ENCODE measurements at places on chromosomes 3 and 15.

DNA sequence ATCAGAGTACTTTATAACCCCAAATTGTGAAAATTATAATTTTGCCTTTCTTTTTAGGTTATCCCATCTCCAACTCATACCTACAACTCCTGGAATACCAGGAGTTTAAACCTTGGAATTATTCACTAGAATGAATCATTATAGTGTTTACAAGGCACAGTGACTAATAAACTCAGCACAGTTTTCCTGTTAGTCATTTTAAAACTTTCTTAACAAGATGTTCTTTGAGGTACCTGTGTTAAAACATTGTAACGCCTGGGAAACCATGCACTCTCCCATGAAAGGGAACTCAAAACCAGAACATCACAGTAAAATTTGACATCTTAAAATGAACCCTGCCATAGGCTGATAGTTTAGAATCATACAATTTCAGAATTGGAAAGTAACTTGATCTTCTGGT, 132.4 kb upstream of the OSTN start:
- no peak for DNase-seq

DNA sequence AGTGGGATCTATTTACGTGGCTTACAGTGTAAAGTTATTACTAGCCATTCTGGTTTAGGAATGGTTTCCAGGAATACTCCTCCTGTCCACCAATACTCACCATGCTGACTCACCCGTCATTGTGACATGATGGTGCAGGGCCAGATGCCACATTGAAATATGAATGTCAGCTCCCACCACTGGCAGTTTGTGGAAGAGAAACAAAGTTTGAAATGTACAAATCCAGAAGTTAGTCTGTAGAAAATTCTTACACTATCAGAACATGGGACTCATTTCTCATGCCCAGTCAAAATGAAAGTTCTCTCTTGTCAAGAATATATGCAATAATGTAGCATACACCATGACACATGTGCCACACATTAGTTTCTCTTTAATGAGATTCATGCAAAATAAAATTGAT, 14.4 kb upstream of the TSPAN3 start:
- no peak for DNase-seq

DNA sequence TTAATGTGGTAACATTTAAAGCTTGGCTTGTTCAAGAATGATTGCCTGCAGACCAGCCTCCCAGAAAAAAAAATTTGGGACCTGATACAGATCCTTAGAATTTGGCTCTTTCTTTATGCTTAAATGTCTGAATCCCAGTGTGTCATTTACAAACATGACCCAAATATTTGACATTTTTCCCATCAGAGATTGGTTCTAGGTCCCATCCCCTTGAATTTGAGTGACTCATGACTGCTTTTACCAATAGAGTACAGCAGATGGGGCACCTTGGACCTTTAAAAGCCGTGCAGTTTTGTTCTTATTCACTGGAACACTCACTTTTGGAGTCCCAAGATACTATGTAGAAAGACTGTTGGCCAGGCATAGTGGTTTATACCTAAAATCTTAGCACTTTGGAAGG, 231.6 kb downstream of the ZIC1 start:
- DNase-seq = no peak

- DNase-seq = no peak
Measured at GRCh38 chr3:40713795-40714194, 189.0 kb downstream of the ZNF621 start.

DNA sequence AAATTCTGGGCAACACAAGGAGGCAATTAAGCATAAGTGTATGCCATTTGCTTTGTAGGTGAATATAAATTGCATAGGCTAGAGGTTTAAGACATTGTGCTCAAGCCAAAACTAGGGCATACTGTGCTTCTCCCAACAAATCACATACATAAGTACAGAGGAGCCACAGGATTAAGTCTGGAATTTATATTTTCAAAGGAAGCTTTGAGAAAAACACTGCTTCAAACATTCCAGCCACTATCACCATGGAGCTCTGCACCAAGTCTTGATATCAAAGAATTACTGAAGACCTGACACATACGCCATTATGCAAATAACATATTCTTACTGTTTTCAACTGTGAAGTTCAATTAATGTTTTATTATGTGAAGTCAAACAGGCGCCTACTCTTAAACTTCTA, 119.4 kb upstream of the NPHP3 start:
- no peak for DNase-seq

DNA sequence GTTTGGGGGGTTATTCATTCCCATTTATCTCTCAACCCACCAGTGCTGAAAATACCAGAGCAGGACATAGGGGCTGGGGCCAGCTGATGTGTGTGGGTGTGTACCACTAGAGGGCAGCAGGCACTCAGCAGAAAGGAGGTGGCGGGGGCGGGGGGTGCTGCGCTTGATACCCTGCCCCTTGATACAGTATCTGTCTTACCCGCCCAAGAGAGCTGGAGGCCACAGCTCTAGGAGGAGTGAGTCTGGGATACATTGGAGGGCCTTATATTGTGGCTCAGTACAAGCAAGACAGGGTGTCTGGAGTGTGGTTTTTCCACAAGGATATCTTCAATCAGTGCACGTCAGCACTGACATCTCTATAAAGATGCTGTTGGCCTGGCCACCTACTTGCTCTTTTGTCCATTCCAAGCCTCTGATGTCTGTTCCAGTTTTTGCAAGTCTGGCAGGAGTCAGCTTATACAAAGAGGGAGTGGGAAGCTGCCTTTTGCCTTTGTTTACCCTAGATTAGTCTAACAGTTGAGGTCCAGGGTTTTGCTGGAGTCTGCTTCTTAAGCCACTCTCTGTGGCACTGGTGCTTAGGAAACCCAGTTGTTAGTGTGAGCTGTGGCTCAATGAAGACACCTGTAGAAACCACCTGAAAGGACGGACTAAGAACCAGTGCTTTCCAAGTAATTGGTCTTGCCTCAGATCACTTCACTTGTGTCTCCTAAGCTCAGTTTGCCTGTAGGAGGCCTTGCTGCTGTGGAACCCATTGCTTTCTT, 1.5 kb upstream of the RBM15B start:
- peak; percentile 59 for DNase-seq

GRCh38 chr15:82850731-82851130, 41.3 kb downstream of the WHAMM start:
- no peak for DNase-seq

- DNase-seq = no peak
Measured at GRCh38 chr3:41029356-41029755, 169.9 kb upstream of the CTNNB1 start.

GRCh38 chr15:64133623-64134344, 17.7 kb upstream of the SNX22 start:
- DNase-seq = no peak

DNA sequence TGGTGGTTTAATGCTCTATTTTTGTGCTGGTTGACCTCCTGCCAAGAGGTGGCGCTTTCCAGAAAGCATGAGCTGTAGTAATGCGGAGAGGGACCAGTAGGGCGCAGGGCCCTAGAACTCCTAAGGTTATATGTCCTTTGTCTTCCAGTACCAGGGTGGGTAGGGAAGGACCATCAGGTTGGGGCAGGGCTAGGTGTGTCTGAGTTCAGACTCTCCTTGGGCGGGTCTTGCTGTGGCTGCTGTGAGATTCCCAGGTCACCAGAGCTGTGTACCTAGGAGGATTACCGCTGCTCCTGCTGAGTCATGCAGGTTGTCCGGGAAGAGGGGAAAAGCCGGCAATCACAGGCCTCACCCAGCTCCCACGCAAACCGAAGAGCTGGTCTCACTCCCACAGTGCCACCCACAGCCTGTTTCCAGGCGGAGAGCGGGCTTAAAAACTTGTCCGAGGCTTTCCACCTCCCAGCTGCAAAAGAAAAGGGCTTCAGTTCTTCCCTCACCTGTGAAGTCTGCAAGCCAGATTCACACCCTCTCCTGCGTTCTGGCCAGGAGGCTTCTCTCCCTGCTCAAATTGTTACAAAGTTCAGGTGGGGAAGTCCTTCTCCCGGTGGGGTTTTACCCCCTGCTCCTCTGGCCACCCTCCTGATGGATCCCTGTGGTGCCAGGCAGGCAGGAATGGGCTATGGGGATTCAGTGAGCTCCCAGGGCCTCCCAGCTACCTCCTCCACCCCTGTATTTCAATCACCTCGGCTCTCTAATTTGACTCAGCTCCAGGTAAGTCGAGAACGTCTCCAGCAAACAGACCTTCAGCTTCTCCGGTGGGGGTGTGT, 37.7 kb upstream of the BCHE start:
- DNase-seq = no peak

- no peak for DNase-seq
Measured at GRCh38 chr3:159761848-159762635, 226.6 kb upstream of the IL12A start.

DNA sequence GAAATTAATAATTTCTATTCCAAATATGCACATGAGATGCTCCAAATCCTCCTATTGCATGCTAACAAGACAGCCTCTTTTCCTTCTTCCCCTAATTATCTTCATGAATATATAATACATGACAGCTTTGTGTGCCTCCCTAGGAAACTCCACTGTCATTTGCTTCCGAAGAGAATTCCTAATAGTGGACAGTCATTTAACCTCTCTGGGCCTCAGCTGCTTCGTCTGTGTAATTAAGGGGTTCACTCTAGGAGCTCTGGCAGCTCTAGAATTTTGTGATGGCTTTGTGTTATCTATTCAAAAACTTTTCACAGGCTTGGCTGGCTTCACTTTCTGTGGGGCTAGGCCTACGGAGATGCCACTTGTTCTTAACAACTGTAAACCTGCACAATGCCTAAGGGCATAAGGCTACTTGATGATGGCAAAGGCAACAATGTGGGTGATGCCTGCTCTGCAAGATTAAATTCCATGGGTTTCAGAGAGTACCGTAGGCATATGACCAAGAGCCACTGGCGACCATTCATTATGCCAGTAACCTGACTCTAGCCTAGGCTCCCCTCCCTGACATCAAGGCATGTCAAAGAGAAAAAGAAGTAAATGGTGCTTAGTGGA, 333.8 kb upstream of the UMPS start:
- no peak for DNase-seq

- DNase-seq = no peak
Measured at GRCh38 chr3:51547274-51547673, 8.8 kb downstream of the RAD54L2 start.

- DNase-seq = no peak
Measured at GRCh38 chr3:13399603-13400002, 20.5 kb downstream of the NUP210 start.

- DNase-seq = no peak
Measured at GRCh38 chr3:153752405-153753027, 368.7 kb upstream of the ARHGEF26 start.

DNA sequence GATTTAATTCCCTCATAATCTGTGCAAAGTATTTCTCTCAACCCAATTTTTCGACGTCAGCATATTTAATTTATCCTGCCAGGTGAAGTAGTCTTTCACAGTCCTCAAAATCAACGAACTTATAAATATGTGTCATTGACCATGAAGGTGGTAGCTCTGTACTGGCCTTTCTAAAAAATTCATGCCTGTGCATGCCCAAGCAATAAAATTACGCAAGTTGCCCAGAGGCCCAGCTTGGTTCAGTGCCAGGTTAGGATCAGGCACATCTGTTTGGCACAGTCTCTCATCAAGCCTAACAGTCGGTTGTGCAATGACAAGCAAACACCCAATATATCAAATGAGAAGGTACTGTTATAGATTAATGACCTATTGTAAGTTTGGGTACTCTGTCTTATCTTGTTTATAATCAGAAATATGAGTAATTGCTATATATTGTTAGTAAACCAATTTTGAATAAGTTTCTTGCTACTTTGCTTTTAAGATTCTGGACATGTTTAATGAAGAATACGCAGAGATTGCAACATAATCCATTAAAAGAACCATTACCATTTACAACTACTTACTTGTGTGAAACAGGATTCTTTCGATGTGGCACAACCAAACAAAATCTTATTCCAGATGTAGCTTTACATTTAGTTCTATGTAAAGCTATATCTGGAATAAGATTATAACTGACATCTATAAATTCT, 159.0 kb upstream of the IL12A start:
- no peak for DNase-seq

DNA sequence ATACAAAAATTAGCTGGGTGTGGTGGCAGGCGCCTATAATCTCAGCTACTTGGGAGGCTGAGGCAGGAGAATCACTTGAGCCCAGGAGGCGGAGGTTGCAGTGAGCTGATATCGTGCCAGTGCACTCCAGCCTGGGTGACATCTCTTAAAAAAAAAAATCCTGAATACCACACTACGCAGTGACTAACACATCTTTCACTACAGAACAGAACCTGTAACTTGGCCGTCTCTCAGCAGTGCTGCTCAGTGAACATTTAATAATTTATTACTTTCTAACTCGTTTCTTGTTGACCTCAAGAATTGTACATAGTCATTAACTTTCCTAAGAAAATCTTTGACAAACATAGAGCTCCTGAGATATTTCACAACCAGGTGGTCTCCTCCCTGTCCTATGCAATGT, 3.8 kb downstream of the GREM1 start:
- DNase-seq = no peak

- DNase-seq = no peak
Measured at GRCh38 chr3:33057320-33058298, 39.3 kb downstream of the GLB1 start.

DNA sequence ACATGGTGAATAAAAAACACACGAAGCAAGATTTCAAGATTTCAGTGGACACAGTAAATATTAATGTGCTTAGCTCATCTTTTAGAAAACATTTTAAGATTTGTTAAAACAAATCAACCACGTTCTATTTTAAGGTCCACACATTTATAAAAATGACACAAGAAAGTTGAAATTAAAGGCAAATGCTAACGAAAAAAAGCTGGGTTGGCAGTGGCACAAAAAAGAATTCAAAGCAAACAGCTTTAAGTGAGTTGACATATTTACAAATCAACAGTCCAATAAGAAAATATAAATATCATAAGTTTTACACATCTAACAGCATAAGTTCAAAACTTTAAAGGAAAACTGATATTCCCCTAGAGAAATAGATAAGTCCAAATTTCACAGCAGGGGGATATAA, 430.4 kb upstream of the CCDC54 start:
- DNase-seq = no peak

GRCh38 chr3:138434875-138435772, 708 bp downstream of the ESYT3 start:
- no peak for DNase-seq

DNA sequence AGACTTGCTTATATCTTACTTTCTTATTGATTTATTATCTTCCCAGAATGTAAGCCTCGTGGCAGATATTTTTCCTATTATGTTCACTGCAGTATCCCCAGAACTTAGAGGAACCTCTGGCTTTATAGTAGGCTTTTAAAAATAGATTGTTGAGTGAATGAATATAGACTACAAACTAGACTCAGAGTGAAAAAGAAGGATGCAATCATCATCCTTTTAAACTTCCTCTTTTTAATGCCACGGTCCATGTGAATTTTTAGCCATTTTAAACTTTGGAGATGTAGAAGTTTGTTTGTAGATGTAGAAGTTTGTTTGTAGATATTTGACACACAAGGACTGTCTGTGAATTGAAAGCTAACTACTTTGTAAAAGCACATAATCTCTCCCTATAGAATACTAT, 7.2 kb upstream of the P2RY12 start:
- no peak for DNase-seq
